ENCODE measurements at places on chromosomes 7 and 10.

DNA sequence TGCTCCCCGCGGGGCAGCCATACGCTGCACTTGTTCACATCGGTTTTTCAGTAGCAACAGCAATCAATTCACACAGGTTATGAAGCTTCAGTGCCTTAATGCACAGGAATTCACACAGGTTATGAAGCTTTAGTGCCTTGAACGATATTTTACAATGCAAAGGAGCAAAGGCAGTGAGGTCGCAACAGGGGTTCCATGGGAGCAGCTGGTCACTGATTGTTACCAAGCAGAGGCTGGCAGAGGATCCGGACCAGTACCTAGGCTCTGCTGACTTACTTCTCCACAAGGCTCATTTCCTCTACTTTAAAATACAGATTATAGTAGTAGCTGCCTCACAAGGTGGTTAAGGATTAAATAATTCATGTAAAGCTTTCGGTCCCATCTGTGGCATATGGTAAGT, 95.2 kb upstream of the ODAD2 start:
- DNase-seq: no peak

DNA sequence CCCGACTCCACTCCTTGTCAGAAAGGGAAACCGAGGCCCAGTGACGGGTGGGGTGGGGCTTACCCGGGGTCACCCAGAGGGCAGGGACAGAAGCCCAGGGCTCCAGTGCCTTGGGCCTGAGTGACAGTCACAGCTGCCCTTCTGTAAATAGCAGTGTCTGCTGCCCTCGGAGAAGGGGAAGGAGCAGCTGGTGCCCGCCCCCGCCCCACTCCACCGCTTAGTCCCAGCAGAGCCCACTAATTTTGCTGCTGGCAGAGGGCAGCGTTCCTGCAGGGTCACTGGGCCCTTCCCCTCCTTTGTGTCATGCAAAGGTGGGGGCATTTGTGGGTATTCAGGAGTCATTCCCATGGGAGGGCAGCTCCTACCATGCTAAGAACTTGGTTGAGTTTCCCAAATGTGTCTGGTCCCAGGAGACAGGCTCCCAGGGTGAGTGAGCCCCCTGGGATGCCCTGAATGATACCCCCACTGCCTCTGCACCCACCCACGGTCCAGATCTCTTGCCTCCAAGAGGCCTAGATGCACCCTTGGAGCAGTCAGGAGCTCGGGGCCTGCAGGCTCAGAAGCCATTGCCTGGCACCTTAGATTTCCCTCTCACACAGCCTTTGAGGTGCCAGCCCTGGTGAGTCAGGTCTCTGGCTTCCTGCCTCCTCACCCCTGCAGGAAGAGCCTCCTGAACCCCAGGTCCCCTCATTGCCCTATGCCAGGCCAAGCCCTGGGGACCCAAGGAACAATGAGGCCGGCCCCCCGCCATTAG, 17.2 kb downstream of the SH2B2 start:
- no peak for DNase-seq

- no peak for DNase-seq
These were observed 75.7 kb upstream of the ASAH2 start for GRCh38 chr10:50326757-50327701.

DNA sequence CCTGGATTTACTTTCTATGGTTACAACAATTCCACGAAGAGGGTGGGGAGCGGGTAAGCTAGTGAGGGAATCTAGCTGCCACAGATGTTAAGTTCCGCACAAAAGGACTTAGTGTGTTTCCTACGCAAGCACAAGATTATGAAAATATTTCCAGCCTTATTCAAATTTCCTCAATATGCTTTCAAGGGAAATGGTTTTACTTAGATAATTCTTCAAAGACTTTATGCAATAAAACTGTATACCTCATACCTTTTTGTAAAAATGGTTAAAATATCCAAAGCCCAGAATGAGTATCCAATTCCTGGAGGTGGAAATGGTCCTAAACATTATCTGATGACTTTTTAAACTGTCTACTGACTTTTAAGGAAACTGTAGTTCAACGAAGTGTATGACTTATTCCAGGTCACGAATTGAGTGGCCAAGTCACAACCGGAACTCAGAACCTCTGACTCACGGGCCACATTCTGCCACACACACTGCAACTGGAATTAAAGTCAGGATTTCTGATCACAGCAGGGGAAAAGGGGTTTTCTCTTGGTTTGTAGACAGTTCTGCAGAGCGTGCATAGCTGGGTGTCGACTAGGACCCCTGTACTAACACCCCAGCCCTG, 20.2 kb upstream of the INSIG1 start:
- no peak for DNase-seq

GRCh38 chr10:77188521-77188920, 449.1 kb downstream of the KCNMA1 start:
- no peak for DNase-seq

DNA sequence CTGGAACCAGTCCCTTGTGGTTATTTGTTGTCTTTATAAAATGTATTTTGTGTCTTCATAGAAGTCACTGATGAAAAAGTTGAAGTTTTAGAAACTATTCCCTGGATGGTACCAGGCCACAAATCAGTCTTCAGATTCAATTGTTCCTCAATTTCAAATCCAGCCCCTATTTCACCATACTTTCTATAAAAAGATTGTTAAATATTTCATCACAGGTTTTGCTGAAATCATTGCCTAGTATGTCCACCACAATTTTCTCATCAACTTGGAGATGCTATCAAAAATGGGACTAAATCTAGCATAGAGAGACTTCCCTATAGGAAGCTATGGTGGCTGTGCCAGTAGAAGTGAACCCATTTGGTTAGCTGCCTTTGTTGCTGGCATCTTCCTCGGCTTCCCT, 118.5 kb downstream of the RAB18 start:
- no peak for DNase-seq

DNA sequence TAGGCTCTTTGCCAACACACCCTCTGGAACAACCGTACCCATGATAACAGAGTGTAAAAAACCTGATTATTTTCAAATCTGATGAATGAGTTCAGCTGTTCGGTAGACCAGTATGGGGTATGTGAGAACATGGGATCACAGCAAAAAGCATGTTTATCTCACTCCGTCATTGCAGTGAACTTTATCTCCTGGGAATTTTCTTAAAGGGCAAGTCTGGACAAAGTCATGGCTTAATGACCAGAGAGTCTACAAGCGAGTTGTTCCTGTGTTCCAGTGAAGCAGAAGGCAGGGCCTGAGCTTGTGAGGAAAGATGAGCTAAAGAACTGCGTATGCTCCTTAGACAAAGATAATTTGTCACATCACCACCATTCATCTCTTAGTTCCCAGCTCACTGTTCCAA, 219.7 kb downstream of the TRIL start:
- no peak for DNase-seq

DNA sequence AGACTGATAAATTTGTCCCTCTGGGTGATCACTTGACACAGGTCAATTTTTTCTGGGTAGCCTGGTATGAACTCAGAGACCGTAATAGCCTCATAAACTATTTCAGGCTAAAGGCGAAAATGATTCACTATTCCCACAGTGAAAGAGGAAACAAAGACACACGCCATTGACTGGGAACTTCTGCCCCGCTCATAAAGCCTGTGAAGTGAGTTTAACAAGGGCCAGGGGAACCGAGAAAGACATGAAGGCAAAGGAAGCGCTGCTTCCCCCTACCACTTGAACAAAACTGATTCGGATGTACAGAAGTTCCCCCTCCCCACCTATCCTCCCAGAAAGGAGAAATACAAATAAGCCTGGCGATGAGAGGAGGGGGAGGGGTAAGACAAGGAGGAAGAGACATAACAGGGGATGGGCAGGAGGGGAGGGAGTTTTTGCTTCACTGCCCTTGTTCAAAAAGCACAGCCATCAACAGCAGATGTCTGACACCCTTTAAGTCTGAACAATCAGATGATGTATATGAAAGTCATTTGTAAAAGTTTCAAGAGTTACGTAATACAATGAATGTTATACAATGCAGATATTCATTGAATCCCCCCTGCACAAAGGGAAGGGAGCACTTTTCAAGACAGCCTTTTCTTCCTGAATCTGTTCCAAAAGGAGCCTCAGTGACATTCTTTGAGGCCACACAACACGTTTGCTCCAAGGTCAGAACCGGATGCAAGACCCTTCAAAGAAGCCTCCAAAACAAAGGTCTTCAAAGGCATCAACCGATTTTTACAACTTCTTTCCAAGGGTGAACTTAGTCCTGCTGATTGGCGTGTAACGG, 734 bp downstream of the ABCB4 start:
- peak; percentile 31 for DNase-seq

DNA sequence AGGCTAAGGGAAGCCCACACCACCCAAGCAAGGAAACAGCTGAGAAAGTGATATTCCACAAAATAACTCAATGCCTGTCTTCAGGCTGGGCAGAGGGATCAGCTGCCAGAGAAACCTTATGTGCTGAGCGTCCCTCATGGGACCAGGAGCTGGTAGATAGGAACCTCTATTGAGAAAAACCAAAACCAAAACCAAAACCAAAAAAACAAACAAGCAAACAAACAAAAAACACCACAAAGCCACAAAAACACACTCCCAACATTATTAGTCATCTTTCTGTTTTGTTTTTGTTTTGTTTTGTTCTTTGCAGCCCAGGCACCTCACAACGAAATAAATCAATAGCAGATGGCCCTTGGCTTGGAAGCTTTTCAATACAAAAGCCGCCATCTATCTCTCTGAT, 760.8 kb upstream of the CELF2 start:
- DNase-seq: no peak

DNA sequence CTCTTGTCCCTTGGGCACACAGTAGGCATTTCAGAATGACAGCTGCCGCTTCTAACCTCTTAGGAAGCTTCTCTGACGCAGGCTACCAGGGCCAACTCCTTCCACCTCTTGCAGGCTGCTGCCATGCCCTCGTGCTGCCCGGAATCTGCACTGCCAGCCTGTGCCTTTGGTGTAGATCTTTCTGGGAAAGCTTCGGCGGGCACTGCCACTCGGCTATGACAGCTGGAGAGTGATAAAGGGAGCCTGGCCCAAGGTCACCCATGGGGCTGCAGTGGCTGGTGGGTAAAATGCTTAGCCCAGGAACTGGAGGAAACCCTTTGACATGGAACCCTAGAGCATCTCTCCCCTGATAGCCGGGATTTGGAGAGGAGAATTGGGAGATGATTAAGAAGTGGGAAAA, 78.0 kb upstream of the C1QL3 start:
- DNase-seq: no peak

- DNase-seq: no peak
These were observed 118.8 kb upstream of the IFRD1 start for GRCh38 chr7:112331492-112331891.

- no peak for DNase-seq
These were observed 150.0 kb downstream of the ZMYND11 start for GRCh38 chr10:285216-285615.

DNA sequence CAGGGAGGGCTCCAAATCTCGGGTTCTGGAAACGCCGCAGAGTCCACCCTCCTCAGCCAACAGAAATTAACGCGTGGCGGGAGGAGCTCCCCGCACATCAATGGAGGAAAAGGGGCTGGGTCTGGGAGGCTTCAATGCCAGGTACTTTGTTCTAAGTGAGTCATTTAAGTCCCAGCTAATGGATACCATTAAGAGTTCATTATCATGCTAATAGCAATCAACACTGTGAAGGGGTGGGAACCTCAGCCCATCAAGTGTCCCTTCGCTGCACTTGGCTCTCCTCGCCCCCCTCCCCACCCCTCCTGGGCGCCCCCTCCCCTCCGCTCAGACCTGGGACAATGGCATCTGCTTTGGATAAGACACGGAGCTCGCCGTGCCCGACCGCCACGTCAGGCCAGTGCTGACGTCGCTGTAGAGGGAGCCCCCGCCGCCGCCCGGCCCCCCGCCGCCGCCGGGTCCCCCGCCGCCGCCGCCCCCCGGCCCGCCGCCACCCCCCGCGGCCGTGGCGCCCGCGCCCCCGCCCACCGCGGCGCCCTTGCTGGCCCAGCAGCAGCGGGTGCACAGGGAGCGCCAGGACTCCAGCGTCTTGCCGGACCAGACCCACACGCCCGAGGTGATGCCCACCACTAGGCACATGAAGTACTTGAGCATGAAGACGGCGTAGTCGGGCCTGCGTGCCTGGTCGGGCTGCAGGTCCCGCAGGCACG, 2.9 kb downstream of the FZD8 start:
- no peak for DNase-seq

- no peak for DNase-seq
These were observed 6.5 kb downstream of the ASB13 start for GRCh38 chr10:5659702-5660528.

GRCh38 chr7:105642264-105642663, 61.0 kb upstream of the EFCAB10 start:
- no peak for DNase-seq

GRCh38 chr7:148419856-148420832, 170.4 kb upstream of the C7orf33 start:
- DNase-seq: no peak

DNA sequence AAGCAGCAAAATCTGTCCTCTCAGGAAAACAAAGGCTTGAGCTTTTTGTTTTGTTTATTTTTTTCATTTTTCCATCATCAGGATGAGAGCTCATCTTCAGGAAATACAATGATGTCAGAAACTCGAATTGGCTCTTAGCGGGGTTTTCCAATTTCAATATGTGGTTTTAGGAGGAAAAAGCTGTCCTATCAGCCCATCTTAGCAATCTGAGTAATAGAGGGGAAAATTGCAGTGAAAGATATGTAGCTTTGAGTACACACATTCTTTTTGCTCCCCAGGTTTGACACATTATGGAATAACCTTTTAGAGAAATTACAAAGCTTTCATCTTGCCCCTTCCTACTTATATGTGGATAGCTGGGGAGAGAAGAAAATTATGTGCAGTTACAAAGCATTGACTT, 113.6 kb upstream of the MYO3A start:
- no peak for DNase-seq

DNA sequence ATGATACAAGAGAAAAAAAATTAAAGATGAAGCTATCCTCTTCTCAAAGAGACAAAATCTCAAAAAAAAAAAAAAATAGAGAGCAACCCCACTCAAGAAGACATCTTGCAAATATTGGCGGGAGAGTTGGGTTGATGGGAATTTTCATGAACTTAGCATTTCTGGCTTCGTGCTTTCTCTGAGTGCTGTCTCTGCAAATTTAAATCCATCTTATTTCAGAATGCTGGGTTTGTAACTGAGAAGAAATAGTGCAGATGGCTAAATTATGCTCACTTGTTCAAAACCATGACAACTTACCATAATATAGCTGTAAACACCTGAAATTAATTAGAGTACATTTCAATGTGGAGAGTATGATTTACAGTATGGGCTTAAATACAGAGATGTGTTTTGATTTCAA, 484.8 kb upstream of the CELF2 start:
- DNase-seq: no peak

DNA sequence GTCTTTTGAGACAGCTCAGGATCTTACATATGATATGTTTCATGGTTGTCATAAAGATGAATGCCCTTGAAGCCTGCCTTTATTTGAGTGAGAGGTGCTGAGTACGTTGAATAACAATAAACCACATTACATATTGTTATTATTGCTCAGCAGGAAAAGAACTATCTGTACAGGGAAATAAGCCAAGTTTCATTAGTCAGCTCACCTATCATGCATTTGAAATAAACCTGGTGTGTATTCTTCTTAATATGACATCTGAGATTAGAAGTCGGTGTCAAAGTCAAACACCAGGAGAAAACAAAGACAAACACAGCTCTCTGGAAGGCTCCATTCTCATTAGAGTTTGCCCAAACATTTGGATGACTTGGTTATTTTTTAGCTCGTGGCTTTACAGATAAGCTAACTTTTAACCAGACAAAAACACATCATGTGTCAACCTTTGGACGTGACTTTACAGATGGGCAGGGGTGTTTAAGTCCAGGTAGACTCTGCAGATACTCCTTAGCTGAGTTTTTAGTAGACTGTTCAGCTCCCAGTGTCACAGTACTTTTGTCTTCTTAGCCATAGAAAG, 71.2 kb upstream of the AOAH start:
- DNase-seq: no peak
